Natural killer cell treated with Interleukin-12 subunit alpha and Interleukin-12 subunit beta and Interleukin-15 and Interleukin-18, amount 100 ng/mL, for 72 hours (primary cell): ENCODE measurements at places on chromosomes 6 and 20.

- H3K36me3 ChIP-seq: no peaks in the 10 kb centered on the region
- no peak for DNase-seq
- no peaks in the 10 kb centered on the region for H3K27me3 ChIP-seq
- no peak overlapping the region for H3K27ac ChIP-seq
These were observed 17.5 kb downstream of the MMP24OS start for GRCh38 chr20:35260426-35260825.

GRCh38 chr20:18839507-18840247 is 26.1 kb downstream of the SCP2D1 start:
- no peak overlapping the region for H3K4me3 ChIP-seq
- DNase-seq: no peak
- peaks cover 15% of the 10 kb centered on the region for H3K27me3 ChIP-seq
- H3K27ac ChIP-seq: no peak overlapping the region

GRCh38 chr6:151179321-151179720 is 60.4 kb upstream of the AKAP12 start:
- no peak overlapping the region for H3K27ac ChIP-seq
- H3K4me1 ChIP-seq: no peaks in the 10 kb centered on the region
- no peak for DNase-seq
- no peaks in the 10 kb centered on the region for H3K36me3 ChIP-seq
- H3K4me3 ChIP-seq: no peak overlapping the region

- no peak for DNase-seq
- no peak overlapping the region for H3K4me3 ChIP-seq
- H3K4me1 ChIP-seq: peaks cover 13% of the 10 kb centered on the region
- no peaks in the 10 kb centered on the region for H3K36me3 ChIP-seq
These were observed 12.9 kb upstream of the ZNF343 start for GRCh38 chr20:2521369-2522305.

- H3K4me3 ChIP-seq: no peak overlapping the region
- DNase-seq: no peak
- H3K27me3 ChIP-seq: no peaks in the 10 kb centered on the region
- H3K4me1 ChIP-seq: peaks cover 69% of the 10 kb centered on the region
- H3K36me3 ChIP-seq: peaks cover 11% of the 10 kb centered on the region
These were observed 8.6 kb downstream of the MAN1A1 start for GRCh38 chr6:119340796-119341487.

GRCh38 chr20:4060856-4061695 is 45.7 kb upstream of the RNF24 start:
- H3K27me3 ChIP-seq: peaks cover 5% of the 10 kb centered on the region
- no peak overlapping the region for H3K4me3 ChIP-seq

GRCh38 chr6:43120101-43120763 is 44.1 kb downstream of the PTK7 start:
- H3K27ac ChIP-seq: no peak overlapping the region
- H3K36me3 ChIP-seq: no peaks in the 10 kb centered on the region
- H3K4me3 ChIP-seq: no peak overlapping the region
- no peaks in the 10 kb centered on the region for H3K27me3 ChIP-seq
- H3K4me1 ChIP-seq: no peaks in the 10 kb centered on the region

DNA sequence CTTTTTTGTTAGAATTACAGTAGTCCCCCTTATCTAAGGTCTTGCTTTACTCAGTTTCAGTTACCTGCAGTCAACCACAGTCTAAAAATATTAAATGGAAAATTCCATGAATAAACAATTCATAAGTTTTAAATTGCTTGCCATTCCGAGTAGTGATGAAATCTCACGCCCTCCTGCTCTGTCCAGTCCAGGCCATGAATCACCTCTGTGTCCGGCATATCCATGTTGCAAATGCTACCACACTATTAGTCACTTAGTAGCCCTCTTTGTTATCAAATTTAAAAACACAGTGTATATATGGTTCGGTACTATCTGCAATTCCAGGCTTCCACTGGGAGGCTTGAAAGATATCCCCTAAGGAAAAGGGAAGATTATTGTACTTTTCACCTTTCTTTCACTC is 164.6 kb upstream of the FAM83B start:
- H3K36me3 ChIP-seq: peaks cover 5% of the 10 kb centered on the region
- H3K27ac ChIP-seq: no peak overlapping the region
- no peaks in the 10 kb centered on the region for H3K4me1 ChIP-seq
- no peak overlapping the region for H3K4me3 ChIP-seq
- H3K27me3 ChIP-seq: no peaks in the 10 kb centered on the region

DNA sequence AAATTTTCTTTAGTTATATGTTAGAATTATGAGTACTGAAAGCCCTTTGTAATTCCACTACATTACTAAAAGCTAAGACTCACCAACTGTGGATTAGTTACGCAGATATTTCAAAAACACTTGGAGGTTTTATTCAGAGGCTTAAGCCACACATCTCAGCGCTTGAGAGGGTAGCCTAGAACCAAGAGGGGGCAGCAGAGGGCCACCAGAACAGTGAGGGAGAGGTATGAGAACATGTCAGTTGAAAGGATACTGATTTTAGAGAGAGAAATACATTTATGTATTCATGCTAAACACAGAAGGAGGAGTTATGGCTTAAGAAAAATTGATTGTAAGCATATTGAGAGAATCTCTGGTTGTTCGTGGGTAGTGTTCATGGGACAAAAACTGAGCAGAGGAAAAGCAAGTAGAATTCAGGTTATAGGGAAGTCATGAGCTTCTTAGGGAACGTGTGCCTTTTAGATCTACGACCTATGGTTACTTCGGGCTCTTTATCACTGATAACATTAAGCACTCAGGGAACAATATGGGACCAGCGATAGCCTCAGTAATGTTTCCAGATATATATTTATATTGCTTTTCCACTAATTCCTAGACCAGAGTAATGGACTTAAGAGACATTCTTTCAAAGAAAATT is 20.4 kb upstream of the SERINC1 start:
- peak; percentile 65 for DNase-seq
- H3K27me3 ChIP-seq: peaks cover 8% of the 10 kb centered on the region
- peaks cover under 1% of the 10 kb centered on the region for H3K36me3 ChIP-seq
- H3K4me1 ChIP-seq: peaks cover 8% of the 10 kb centered on the region
- no peak overlapping the region for H3K27ac ChIP-seq
- no peak overlapping the region for H3K4me3 ChIP-seq

- H3K36me3 ChIP-seq: peaks cover 13% of the 10 kb centered on the region
- no peak for DNase-seq
- no peak overlapping the region for H3K4me3 ChIP-seq
- peak overlapping the region; percentile 64 for H3K27ac ChIP-seq
- H3K27me3 ChIP-seq: no peaks in the 10 kb centered on the region
These were observed 52.0 kb downstream of the ITCH start for GRCh38 chr20:34415079-34415478.

DNA sequence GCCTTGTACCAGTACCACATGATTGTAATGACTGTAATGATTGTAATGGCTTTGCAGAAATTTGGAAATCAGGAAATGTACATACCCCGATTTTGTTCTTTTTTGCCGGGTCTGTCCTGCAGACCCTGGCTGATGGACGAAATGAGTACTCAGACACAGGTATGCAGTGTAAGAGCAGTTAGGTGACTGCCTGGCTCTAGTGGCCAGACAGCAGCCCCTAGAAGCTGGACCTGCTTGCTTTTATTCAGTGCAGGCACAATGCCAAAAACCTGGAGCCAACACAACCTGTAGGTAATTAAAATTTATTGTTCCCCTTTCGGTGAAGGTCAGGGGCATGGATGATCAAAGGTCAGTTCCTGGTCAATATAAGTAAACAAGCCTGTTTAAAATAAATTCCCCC is 346.0 kb downstream of the NKAIN2 start:
- no peaks in the 10 kb centered on the region for H3K27me3 ChIP-seq
- no peaks in the 10 kb centered on the region for H3K4me1 ChIP-seq
- no peak overlapping the region for H3K27ac ChIP-seq
- no peak overlapping the region for H3K4me3 ChIP-seq
- H3K36me3 ChIP-seq: no peaks in the 10 kb centered on the region
- no peak for DNase-seq

DNA sequence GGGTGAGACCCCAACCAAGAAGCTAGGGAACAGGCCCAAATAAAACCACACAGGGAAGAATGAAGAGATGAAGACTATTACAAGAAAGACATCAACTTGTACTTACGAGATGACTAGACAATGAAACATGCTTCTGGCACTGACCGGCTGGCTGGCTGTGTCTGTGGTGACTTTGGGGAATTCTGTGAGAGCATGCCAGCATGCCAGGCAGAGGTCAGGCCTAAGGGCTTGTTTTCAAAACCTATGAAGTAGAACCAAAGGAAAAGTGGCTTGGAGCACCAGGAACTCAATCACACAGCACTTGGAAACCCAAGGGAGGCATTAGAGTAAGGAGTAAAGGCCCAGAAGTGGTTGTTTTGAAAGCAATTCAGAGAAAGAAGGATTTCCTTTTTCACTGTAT is 28.4 kb upstream of the GSTA3 start:
- no peaks in the 10 kb centered on the region for H3K36me3 ChIP-seq
- H3K4me1 ChIP-seq: no peaks in the 10 kb centered on the region
- DNase-seq: no peak
- no peak overlapping the region for H3K4me3 ChIP-seq
- no peak overlapping the region for H3K27ac ChIP-seq

DNA sequence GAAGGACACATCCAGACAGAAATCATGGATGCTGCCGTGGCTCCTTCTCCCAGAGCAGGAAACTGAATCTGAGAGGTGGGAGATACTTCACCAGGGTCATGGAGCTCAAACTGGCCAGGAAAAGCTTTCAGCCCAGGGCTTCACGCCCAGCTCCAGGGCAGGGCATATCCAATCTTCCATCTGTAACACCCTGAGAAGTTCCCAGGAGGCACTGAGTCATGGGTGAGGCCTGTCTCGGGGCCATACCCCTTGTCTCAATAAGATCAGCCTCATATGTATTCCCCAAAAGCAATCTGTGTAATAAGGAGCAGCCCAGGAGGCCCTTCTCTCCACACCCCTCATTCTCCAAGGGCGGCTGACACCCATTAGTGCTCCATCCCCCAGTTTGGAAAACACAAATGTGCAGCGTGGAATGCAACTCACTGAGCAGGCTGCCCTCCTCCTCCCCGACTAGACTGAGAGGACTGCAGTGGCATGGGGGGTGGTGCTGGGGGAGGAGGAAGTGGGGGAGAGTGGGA is 439.3 kb upstream of the SULF2 start:
- no peak overlapping the region for H3K4me3 ChIP-seq
- H3K4me1 ChIP-seq: no peaks in the 10 kb centered on the region
- no peaks in the 10 kb centered on the region for H3K27me3 ChIP-seq
- H3K27ac ChIP-seq: no peak overlapping the region
- H3K36me3 ChIP-seq: no peaks in the 10 kb centered on the region

- peaks cover 13% of the 10 kb centered on the region for H3K27me3 ChIP-seq
- no peak overlapping the region for H3K27ac ChIP-seq
- H3K4me1 ChIP-seq: no peaks in the 10 kb centered on the region
- H3K36me3 ChIP-seq: no peaks in the 10 kb centered on the region
- DNase-seq: no peak
These were observed 107.5 kb upstream of the PDE10A start for GRCh38 chr6:165770397-165771082.

GRCh38 chr20:2167112-2167511 is 65.5 kb downstream of the STK35 start:
- H3K4me1 ChIP-seq: no peaks in the 10 kb centered on the region
- H3K27ac ChIP-seq: no peak overlapping the region
- H3K4me3 ChIP-seq: no peak overlapping the region
- DNase-seq: no peak
- H3K27me3 ChIP-seq: no peaks in the 10 kb centered on the region

- H3K27ac ChIP-seq: no peak overlapping the region
- peak overlapping the region; percentile 41 for H3K4me3 ChIP-seq
- H3K4me1 ChIP-seq: no peaks in the 10 kb centered on the region
- peaks cover 32% of the 10 kb centered on the region for H3K27me3 ChIP-seq
These were observed 870 bp upstream of the MDFI start for GRCh38 chr6:41637194-41638001.

DNA sequence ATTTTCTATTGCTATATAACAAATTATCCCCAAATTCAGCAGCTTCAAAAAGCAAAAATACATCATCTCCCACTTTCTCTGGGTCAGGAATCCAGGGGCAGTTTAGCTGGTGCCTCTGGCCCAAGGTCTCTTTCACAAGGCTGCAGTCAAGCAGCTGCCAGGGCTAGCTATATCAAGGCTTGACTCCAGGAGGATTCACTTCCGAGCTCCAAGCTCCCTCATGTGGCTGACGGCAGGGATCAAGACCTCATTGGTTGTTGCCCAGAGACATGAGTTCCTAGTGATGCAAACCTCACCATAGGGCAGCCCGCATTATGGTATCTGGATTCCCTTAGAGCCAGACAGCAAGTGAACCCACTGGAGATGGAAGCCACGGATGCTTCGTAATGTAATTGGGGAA is 1.3 kb upstream of the VNN1 start:
- no peaks in the 10 kb centered on the region for H3K36me3 ChIP-seq
- peak overlapping the region; percentile 13 for H3K27ac ChIP-seq
- H3K27me3 ChIP-seq: peaks cover 7% of the 10 kb centered on the region
- H3K4me1 ChIP-seq: peaks cover 10% of the 10 kb centered on the region
- H3K4me3 ChIP-seq: peak overlapping the region; percentile 16

- no peak overlapping the region for H3K4me3 ChIP-seq
- H3K4me1 ChIP-seq: peaks cover 4% of the 10 kb centered on the region
- peaks cover 10% of the 10 kb centered on the region for H3K27me3 ChIP-seq
These were observed 80.9 kb downstream of the DLL1 start for GRCh38 chr6:170210026-170210390.

- peaks cover 9% of the 10 kb centered on the region for H3K4me1 ChIP-seq
- DNase-seq: no peak
- H3K4me3 ChIP-seq: no peak overlapping the region
- no peaks in the 10 kb centered on the region for H3K36me3 ChIP-seq
- no peaks in the 10 kb centered on the region for H3K27me3 ChIP-seq
- no peak overlapping the region for H3K27ac ChIP-seq
These were observed 84.4 kb downstream of the BACH2 start for GRCh38 chr6:90212274-90212673.
